ENCODE measurements at places on chromosomes 12 and 14. TPM values are rescaled to one million over a fixed set of nuclear protein-coding genes. Genes with fewer than 3 reads are reported as not detected.
A peak's percentile ranks its signal among the peaks of the same experiment; 100 is the strongest.

LRCOL1 gene
- not detected for total RNA-seq

FLVCR2 gene
- total RNA-seq = 0.84 TPM

MYF6 gene
- total RNA-seq = not detected

PTPN21 gene
- 7.6 TPM for total RNA-seq

STAC3 gene
- 2.5 TPM for total RNA-seq

DPY19L2 gene
- total RNA-seq = not detected

- DNase-seq = no peak
Measured at GRCh38 chr12:22935501-22935900, 310.5 kb downstream of the ETNK1 start.

GRCh38 chr12:104242546-104243206, 27.1 kb downstream of the TXNRD1 start:
- no peak for DNase-seq

GRCh38 chr12:106417926-106418910, 60.7 kb downstream of the POLR3B start:
- DNase-seq = peak; percentile 51

DNA sequence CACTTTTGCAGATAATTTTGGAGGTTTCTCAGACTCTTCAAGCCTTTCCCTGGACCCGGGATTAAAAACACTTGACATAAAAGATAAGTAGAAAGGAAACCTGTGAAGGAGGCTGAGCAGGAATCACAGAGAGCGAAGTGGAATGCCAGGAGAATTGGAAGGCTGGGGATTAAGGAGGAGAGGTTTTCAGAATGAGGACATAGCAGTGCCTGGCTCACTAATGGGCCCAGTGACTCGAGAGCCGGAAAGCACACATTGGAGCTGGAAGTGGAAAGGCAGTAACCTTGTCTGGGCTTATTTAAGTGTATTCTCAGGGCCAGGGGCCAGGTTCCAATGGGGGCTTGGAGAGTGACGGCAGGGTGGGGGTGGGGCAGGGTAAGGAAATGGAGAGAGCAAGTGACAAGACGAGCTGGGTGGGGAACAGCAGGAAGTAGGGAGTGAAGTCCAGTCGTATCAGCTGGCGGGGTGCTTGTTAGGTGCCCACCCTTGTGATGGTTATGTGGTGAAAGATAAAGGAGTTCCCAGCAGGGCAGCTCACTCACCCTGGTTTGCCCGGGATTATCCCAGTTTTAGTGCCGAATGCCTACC, 13.1 kb downstream of the EVL start:
- DNase-seq = no peak

DNA sequence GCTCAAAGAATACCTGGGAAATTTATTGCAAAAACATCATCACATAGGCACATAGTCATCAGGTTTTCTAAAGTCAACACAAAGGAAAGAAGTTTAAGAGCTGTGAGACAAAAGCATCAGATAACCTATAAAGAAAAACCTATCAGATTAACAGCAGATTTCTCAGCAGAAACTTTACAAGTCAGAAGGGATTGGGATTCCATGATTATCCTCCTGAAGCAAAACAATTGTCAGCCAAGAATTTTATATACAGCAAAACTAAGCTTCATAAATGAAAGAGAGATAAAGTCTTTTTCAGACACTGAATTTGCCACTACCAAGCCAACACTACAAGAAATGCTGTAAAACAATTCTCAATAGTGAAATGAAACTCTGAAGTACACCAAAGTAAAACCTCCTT, 28.8 kb upstream of the LGR5 start:
- no peak for DNase-seq

GRCh38 chr12:131990066-131990979, 40.6 kb downstream of the EP400 start:
- no peak for DNase-seq

- DNase-seq = no peak
Measured at GRCh38 chr14:103189481-103190470, 66.5 kb downstream of the TNFAIP2 start.

GRCh38 chr12:56529656-56530055, 8.0 kb downstream of the RBMS2 start:
- no peak for DNase-seq

DNA sequence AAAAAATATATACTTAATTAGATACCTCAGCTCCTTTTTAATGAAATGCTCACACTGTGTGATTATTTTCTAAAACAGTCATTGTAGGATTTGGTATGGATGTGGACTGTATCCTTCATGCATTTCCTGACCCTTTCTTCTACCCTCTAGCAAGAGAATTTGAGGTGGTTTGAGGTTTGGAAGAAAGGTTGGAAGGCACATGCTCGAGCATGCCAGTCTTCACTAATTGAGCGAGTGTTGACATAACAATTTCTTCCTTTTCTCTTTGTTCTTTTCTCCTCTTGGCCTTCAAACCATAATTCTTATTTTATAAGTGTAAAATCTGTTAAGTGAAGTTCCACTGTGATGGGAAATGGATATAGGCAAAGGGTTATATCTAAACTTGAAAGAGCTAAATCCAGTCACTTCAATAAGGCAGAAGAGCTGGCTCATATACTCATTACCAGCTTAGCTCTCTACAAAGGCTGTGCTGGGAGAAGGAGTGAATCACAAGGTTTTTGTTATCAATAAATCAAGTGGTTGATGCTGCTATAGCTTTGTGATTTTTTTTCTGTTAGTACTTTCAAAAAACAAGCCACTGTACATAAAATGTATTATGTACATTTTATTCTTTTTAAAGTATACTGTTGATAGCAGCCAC, 16.2 kb upstream of the PTHLH start:
- no peak for DNase-seq

DNA sequence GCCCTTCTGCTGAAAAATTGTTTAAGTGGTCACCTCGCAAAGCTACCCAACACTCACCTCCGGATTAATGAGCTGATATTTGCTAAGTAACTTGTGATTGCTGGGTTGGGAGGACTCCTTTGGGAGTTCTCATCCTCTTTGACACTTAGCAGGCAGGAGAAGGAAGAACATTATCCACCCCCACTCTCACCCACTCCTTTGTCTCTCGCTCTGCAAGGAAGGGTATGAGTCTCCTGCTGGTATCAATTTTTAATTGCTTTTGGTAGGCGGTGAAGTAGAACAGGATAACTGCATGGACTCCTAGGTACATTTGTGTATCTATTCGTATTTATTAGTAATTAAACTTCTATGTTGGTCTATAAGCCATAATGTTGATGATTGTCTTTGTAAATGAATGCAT, 6.9 kb upstream of the ABHD12B start:
- DNase-seq = no peak

DNA sequence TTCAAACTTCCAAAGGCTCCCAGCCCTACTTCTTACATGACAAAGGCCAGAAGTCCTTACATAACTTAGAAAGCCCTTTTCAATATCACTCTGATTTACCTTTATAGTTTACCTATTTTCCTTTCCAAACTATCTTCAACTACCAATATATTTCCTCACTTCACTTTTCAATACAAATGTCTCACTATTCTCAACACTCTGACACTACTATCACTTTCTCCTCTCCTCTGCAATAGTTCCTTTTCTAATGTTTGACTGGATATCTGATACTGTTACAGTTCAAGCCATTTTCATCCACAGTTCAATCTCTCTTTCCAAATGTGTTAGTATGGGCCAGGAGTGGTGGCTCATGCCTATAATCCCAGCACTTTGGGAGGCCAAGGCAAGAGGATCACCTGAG, 3.3 kb downstream of the SARNP start:
- no peak for DNase-seq

GRCh38 chr12:127381043-127381668, 885.8 kb upstream of the TMEM132C start:
- DNase-seq = peak; percentile 21

GRCh38 chr12:78697817-78698415, 166.7 kb upstream of the SYT1 start:
- no peak for DNase-seq

- no peak for DNase-seq
Measured at GRCh38 chr12:12919666-12920435, 28.5 kb downstream of the GPRC5A start.
